ENCODE measurements at places on chromosomes 6 and 20.

DNA sequence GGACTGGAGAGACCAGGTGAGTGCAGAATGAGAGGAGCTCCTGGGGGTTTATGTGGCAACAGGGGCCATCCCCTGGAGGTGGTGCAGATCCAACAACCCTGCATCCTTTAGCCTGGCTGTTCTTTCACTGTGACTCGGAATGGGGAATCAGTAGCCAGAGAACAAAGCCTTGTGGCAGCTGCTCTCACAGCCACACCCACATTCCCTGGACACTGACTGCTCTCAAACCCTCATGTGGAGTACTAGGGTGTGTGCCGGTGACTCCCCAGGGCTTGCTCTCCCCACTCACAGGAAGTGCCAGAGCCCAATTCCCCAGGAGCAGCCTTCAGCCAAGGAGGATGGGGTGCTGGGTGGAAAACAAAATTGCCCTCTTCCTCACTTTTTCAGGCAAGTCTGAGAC is 30.2 kb upstream of the GGTLC1 start:
- no peak for DNase-seq

DNA sequence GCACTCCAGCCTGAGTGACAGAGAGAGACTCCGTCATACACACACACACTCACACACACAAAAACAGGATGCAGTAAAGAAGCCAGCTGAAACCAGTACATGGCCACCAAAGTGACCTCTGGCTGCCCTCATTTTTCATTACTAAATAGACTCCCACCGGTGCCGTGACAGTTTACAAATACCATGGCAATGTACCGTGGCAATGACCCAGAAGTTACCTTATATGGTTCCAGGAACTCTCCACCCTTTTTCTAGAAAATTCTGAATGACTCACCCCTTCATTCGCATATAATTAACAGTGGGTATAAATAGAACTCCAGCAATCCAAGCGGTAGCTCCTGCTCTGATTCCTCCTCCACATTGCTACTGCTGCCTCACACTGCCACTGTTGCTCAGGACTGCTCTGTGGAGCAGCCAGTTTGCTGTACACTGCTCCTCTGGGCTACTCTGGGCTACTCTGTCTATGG is 57.7 kb downstream of the SNX5 start:
- peak; percentile 76 for DNase-seq

GRCh38 chr6:22829070-22829469 is 259.7 kb downstream of the HDGFL1 start:
- no peak for DNase-seq

- DNase-seq = no peak
These were observed 21.9 kb downstream of the SLC17A5 start for GRCh38 chr6:73631849-73632248.

- no peak for DNase-seq
These were observed 255.4 kb upstream of the HSF2 start for GRCh38 chr6:122143813-122144601.

- no peak for DNase-seq
These were observed 72.3 kb upstream of the SSTR4 start for GRCh38 chr20:22962567-22963439.

DNA sequence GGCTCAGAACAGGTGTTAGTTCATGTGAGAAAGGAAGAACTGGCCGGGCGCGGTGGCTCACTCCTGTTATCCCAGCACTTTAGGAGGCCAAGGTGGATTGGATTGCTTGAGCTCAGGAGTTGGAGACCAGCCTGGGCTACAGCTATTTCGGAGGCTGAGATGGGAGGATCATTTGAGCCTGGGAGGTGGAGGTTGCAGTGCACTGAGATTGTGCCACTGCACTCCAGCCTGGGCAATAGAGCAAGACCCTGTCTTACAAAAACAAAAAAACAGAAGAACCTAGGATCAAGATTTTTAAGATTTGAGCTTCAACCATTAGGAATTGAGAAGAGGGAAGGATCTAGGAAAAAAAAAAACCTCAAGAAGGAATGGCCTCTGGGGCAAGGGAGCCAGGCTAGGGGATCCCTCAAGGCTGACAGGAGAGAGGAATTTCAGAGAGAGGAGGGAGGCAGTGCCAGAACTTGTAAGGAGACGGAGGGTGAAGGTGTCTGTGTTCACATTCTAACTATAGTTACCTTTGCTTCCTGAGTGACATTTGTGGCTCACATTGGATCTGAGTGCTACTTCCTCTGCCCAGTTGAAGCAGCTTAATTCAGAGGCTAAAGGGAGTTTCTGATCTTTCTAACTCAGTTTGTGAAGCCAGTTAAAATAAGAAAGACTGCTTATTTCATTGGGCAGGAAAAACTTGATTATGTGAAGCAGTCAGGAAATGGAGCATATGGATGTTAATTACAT is 26.1 kb downstream of the CHMP4B start:
- DNase-seq = no peak

GRCh38 chr6:140907235-140907634 is 1225.5 kb upstream of the GJE1 start:
- DNase-seq = no peak

DNA sequence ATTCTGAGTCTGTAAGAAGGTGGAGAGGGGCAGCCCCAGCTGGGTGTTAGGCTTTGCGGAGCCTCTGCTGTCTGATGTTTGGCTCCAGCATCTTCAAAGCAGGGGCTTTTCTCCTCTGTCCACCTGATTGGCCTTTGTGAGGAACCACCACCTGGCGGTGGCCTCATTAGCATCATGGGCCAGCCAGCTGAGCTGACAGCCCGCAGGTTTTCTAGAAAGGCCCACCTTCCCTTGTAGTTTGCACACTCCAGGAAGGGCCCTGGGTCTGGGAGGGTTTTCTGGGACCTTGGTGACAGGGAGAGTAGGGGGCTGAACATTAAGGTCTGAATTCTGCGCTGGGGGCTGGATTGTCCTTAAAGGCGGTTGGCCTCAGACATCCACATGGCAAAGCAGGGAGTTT is 11.6 kb downstream of the IGF2R start:
- DNase-seq = no peak

DNA sequence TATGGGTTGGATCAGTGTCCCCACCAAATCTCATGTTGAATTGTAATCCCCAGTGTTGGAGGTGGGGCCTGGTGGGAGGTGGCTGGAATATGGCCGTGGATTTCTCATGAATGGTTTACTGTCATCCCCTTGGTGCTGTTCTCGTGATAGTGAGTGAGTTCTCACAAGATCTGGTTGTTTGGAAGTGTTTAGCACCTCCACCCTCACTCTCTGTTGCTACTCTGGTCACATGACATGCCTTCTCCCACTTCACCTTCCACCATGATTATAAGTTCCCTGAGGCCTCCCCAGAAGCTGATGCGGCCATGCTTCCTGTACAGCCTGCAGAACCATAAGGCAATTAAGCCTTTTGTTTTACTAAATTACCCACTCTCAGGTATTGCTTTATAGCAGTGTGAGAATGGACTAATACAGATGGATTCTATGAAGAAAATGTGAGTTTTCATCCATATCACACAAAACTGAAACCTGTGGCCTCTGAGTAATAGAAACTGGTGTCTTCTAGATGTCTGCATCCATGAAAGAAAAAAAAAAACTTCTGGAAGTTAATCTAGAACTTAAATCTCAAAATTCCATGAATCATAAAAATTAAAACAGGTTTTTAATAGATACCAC is 39.3 kb downstream of the MBOAT1 start:
- DNase-seq = no peak

GRCh38 chr6:6858533-6858982 is 249.2 kb upstream of the RREB1 start:
- no peak for DNase-seq

- DNase-seq = no peak
These were observed 7.4 kb downstream of the PDE7B start for GRCh38 chr6:135858931-135859330.

DNA sequence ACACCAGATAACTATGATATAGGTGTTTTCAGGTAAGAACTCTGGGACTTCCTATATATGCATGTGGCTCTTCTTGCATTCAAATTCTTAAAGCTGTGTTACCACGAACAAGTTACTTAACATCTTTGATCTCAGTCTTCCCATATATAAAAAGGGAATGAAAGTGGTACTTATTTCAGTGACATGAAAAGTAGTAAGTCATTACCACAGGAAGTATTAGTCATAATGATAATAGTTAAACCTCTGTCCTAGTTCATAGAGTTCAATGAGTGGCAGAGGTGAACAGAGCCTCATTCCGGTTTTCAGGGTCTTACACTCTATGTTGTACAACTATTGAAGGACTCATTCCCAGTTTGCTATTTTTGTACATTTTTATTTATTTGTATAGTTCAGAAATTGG is 237.0 kb downstream of the NKAIN2 start:
- DNase-seq = no peak

- DNase-seq = no peak
These were observed 17.4 kb downstream of the SIM1 start for GRCh38 chr6:100447081-100447899.

- DNase-seq = no peak
These were observed 19.1 kb upstream of the BNIP5 start for GRCh38 chr6:36355819-36356218.

- DNase-seq = no peak
These were observed 492.3 kb downstream of the PREX1 start for GRCh38 chr20:48335308-48336050.

DNA sequence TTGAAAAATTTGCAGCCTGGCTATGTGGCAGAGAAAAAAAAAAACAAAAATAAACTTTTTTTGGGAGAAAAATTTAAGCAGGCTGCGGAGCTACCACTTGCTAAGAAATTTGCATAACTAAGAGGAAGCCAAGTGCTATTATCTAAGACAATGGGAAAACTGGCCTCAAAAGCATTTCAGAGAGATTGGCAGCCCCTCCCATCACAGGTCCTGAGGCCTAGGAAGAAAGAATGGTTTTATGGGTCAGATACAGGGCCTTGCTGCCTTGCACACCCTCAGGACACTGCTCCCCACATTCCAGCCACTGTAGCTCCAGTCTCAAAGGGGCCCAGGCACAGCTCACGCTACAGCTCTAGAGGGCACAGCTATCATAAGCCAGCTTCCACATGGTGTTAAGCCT is 777.9 kb downstream of the TENT5A start:
- DNase-seq = no peak

DNA sequence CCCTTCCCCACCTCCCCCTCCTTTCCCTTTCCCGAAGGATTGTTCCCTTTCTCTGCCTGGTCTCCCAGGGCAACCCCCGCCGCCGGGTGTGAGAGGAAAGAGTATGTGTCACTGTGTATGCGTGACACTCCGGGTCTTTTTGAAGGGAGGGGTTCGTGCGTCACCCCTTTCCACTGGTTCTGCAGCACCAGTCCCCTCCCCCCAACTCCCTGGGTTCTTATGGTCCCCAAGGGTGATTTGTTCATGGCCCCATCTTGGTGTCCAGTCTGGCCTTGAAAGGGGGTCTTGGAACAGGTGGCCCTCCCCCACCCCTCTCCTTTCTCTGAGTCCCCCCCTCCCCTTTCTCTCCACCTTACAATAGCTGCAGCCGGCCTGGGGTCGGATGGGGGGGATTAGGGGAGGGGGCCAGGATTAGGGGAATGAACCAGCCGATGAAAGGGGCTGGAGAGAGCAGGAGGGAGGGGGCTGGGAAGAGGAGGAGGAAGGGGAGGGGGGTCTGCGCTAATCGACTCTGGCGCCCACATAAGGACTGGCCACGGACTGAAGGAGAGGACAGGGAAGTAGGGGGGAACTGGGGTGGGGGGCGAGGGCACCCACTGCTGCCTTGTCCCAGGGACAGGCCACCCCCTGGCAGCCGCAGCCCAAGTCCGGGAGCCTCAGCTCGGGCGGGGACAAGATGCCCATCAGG is 1.3 kb upstream of the RING1 start:
- DNase-seq = no peak

GRCh38 chr6:138086573-138087196 is 20.5 kb downstream of the PERP start:
- DNase-seq = no peak

DNA sequence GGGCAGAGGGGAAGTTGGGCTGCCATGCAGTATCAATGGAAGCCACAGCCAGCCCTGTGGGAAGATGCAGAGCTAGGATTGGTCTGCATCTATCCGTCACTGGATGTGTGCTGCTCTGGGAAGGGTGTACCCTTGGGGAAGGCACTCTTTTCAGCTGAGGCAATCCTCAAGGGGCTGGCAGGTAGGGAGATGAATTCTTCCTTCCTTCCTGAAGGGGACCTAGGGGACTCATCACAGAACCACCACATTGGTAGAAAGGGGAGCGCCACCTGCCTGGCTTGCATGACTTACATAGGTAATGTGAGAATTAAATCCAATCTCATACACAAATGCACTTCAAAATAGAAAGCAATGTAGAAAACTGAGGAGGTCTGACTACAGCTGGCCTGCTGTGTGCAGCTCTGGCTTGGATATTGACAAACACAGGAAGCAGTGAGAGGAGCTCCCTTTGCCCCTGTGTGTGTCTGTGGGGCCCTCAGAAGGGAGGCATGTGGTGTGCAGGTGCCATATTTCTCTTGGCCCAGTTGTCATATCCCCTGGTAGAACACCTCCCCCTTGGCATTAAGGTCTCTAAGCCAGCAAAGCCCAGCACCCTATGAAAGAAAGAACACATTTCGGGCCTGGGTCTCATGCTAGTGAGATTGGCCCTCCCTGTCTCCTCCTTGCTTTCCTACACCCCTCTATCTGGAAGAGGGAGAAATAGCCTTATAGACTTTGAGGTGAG is 260.3 kb upstream of the MOCS1 start:
- no peak for DNase-seq

- DNase-seq = no peak
These were observed 93.7 kb downstream of the MTHFD1L start for GRCh38 chr6:150959166-150959565.

GRCh38 chr20:4342609-4343008 is 327.3 kb upstream of the RNF24 start:
- DNase-seq = no peak

DNA sequence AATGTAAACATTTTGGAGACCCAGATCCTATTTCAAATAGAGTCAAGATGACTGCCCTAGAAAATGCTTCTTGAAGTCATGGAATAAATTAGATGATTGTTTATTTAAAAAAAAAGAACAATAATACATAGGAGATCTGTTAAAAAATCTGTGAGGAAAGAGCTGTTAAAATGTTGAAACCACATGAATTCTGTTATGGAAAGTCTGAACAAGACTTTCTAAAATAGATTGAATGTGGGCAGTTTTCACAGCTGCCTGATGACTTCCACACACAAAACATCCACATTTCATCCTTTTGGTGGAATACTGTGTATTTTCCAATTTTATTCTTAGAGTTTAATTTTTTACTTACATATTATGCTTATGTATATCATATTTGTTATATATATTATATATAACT is 186.1 kb downstream of the LAMA2 start:
- no peak for DNase-seq

- DNase-seq = no peak
These were observed 1.5 kb downstream of the PPIL1 start for GRCh38 chr6:36873115-36873514.

- peak; percentile 21 for DNase-seq
These were observed 43.1 kb downstream of the POPDC3 start for GRCh38 chr6:105136431-105137350.

Data from tibial nerve (tissue), 4 donors.